ENCODE measurements at places on chromosomes 7 and 10.

DNA sequence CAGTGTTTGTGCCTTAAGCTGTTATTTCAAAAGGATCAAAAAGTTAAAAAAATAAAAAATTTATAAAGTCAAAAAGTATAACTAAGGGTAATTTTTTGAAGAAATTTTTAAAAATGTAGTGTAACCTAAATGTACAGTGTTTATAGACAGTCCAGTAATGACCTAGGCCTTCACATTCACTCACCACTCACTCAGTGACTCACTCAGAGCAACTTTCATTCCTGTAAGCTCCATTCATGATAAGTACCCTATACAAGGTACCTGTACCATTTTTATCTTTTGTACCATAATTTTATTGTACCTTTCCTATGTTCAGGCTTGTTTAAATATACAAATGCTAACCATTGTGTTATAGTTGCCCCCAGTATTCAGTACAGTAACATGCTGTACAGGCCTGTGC is 21.5 kb downstream of the DNAJC9 start:
- H3K36me3 ChIP-seq: no peaks in the 10 kb centered on the region
- H3K27me3 ChIP-seq: no peaks in the 10 kb centered on the region
- no peak for DNase-seq
- no peak overlapping the region for H3K27ac ChIP-seq
- H3K4me3 ChIP-seq: no peak overlapping the region

GRCh38 chr10:1107679-1108078 is 51.5 kb downstream of the WDR37 start:
- H3K27me3 ChIP-seq: no peaks in the 10 kb centered on the region
- no peak overlapping the region for H3K4me3 ChIP-seq
- no peaks in the 10 kb centered on the region for H3K36me3 ChIP-seq

GRCh38 chr10:51079766-51080165 is 5.5 kb downstream of the PRKG1 start:
- H3K4me3 ChIP-seq: no peak overlapping the region
- no peaks in the 10 kb centered on the region for H3K27me3 ChIP-seq
- no peak overlapping the region for H3K27ac ChIP-seq

DNA sequence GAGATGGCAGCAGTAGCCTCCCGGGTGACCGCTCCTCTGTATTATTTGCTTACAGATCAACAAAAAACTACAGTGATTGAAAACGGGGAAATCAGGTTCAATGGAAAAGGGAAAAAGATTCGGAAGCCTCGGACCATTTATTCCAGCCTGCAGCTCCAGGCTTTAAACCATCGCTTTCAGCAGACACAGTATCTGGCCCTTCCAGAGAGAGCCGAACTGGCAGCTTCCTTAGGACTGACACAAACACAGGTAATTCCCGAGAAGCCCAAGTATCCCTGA is 2.2 kb downstream of the DLX6 start:
- peaks cover 11% of the 10 kb centered on the region for H3K27me3 ChIP-seq
- H3K27ac ChIP-seq: no peak overlapping the region
- H3K36me3 ChIP-seq: no peaks in the 10 kb centered on the region
- no peak for DNase-seq

DNA sequence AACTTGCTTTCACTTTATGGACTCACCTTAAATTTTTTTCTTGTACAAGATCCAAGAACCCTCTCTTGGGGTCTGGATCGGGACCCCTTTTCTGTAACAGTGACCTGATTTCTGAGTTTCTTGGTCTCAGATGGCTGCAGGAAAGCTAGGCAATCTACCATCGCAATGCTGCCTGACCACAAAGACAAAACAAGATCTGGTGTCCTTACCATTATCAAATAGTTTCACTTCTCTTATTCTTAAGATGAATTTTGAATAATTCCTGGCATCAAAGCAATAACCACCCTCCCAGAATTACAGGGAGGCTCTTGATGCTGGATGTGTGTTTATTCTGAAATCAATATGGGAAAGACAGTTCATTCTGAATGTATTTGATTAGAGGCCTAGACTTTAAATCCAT is 77.4 kb upstream of the FRMD4A start:
- H3K4me1 ChIP-seq: peaks cover 22% of the 10 kb centered on the region
- no peaks in the 10 kb centered on the region for H3K27me3 ChIP-seq
- H3K27ac ChIP-seq: no peak overlapping the region
- DNase-seq: no peak
- no peaks in the 10 kb centered on the region for H3K36me3 ChIP-seq

- no peaks in the 10 kb centered on the region for H3K27me3 ChIP-seq
- DNase-seq: no peak
- peaks cover 15% of the 10 kb centered on the region for H3K4me1 ChIP-seq
- H3K36me3 ChIP-seq: no peaks in the 10 kb centered on the region
- no peak overlapping the region for H3K4me3 ChIP-seq
Observed at GRCh38 chr7:526460-527034, 6.9 kb upstream of the PDGFA start.

DNA sequence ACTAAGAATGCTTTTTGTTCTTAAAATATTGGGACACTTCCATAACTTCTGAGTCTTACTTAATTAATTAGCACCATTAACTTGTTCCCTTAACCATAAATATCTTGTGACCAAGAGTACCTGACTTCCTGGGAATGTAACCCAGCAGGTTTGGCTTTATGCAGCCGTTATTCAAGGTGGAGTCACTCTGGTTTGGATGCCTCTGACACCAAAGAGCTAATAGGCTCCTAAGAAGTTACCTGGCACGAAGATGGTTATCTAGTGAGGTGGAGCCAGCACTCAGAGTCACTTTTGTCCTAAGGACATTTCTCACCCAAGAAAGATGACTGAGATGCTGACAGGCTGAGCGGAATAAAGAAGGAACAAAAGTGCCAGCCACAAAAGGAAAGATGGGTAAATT is 172.3 kb downstream of the C1GALT1 start:
- no peak overlapping the region for H3K4me3 ChIP-seq
- H3K4me1 ChIP-seq: no peaks in the 10 kb centered on the region
- no peaks in the 10 kb centered on the region for H3K27me3 ChIP-seq
- no peak overlapping the region for H3K27ac ChIP-seq
- H3K36me3 ChIP-seq: no peaks in the 10 kb centered on the region

- H3K4me3 ChIP-seq: no peak overlapping the region
- H3K27ac ChIP-seq: no peak overlapping the region
- DNase-seq: peak; percentile 13
- peaks cover 4% of the 10 kb centered on the region for H3K4me1 ChIP-seq
- no peaks in the 10 kb centered on the region for H3K27me3 ChIP-seq
Observed at GRCh38 chr10:4721999-4722753, 103.8 kb upstream of the AKR1E2 start.

- DNase-seq: no peak
- no peak overlapping the region for H3K4me3 ChIP-seq
- H3K36me3 ChIP-seq: no peaks in the 10 kb centered on the region
- no peak overlapping the region for H3K27ac ChIP-seq
Observed at GRCh38 chr10:78754269-78755062, 314.3 kb upstream of the ZMIZ1 start.

DNA sequence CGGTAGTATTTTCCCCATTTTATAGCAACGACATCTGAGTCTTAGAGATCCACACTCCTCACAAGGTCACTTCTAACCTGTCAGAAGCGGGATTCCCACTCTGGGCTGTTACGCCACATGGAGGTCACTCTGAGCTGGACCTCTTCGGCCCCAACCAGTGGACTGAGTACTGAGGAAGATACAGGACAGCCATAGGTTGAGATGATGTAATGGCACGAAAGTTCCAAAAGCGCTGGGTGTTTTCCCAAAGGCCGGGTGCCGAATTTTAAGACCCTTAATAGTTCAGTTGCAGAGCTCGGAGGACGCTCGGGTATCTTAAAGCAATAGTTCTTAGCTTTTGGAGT is 699 bp downstream of the GHITM start:
- H3K4me1 ChIP-seq: peaks cover 20% of the 10 kb centered on the region
- peak overlapping the region; percentile 80 for H3K4me3 ChIP-seq
- peaks cover 5% of the 10 kb centered on the region for H3K27me3 ChIP-seq
- peak overlapping the region; percentile 88 for H3K27ac ChIP-seq
- peak; percentile 15 for DNase-seq
